Cortex of kidney (tissue), 1 donor: ENCODE measurements at places on chromosomes 1 and 21.

- no peak for DNase-seq
These were observed 9.2 kb downstream of the RNF2 start for GRCh38 chr1:185054365-185055060.

DNA sequence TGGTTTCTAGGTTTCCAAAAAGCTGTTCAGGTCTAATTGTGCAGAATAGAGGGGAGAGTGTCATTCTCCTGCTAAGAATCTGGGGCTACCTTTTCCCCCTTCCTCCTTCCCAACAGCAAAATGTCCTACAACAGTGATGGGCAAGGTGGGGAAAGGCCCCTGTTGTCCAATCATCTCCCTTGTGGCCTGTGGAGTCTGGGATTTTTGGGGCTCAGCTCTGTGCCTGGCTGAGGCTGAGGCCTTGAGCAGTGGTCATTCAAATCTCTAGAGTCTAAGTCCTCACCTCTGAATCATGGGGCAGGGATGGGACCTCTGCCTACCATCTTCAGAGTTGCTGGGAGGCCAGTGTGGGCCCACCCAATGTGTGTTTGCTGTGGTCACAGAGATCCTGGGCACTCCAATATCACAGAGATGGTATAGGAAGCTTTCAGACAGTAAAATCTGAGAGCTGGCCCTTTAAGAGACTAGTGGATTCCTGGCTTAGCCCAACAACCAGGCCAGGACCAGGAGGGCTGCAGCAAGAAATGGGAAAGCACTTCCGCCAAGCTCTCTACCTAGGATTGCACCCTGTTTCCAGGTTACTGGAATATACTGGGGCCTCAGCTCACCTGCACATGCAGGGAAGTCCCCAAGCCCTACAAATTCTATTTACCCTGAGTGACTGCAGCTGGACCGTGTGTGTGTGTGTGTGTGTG lies 28.5 kb upstream of the TENT5C start:
- no peak for DNase-seq

GRCh38 chr21:43192501-43193081 lies 23.8 kb downstream of the CRYAA start:
- no peak for DNase-seq

DNA sequence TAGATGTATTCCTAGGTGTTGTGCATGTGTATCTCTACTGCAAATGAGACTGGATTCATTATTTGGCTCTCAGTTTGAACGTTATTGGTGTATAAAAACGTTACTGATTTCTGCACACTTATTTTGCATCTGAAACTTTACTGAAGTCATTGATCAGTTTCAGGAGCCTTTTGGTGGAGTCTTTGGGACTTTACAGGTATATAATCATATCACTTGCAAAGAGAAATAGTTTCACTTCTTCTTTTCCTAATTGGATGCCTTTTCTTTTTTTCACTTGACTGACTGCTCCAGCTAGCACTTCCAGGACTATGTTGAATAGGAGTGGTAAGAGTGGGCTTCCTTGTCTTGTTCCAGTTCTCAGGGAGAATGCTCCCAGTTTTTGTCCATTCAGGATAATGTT lies 252.2 kb downstream of the SMYD3 start:
- no peak for DNase-seq

DNA sequence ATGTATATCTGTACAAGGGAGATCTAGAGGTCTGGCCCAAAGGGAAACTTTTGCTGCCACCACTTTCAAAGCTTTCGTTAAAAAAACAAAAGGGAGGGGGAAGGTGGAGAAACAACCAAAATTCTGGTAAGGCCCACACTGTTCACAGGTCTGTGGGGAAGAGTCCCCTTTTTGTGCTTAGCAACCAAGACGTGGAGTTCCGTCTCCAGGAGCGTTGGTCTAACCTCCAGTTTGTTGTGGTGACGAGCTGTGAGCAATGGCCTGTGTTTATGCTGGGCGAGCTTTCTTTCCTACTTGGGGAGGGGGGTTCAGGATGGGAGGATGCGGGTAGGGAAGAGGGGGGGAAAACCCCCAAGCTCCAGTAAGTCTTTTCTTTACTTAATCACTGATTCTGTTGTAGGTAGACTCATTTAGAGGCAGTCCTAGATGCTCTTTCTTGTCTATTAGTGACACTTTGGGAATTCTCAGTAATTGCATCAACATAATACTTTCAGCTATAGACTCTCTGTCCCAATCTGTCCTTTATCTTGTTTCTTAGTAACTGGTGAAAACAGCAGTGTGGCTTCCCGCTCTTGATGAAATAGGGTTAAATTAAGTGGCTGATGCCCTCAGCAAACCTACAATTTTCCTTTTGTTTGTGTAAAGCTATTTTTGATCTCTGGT lies 1.5 kb downstream of the HIPK1 start:
- no peak for DNase-seq

GRCh38 chr1:118933051-118933781 lies 54.9 kb downstream of the TBX15 start:
- no peak for DNase-seq

DNA sequence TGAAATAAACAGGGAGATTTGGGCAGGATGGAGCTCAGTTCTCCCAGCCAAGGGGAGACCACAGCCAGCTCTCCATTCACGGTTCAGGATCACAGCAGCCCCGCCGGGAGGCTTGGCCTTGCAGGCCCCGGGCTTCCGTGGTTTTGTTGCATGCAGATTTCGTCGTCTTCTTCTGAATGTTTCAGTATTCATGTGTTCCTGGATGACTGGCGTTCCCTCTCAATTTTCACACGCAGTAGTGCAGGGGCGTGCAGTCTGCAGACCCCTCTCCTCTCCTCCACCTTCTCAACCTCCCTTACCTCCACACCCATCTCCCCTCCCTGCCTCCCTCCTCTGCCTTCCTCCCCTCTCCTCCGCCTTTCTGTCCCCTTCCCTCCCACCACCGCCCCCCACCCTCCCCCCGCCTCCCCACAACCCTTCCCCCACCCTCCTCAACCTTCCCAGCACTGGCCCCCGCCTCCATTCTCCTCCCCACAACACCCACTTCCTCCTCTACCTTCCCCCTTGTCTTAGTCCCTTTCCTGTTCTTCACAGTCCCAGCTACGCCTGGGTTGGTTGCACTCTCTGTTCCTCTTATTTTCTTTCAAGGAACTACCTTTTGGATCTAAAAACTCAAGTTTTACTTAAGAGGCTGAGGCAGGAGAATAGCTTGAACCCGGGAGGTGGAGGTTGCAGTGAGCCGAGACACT lies 8.4 kb upstream of the SLC19A1 start:
- DNase-seq = no peak

DNA sequence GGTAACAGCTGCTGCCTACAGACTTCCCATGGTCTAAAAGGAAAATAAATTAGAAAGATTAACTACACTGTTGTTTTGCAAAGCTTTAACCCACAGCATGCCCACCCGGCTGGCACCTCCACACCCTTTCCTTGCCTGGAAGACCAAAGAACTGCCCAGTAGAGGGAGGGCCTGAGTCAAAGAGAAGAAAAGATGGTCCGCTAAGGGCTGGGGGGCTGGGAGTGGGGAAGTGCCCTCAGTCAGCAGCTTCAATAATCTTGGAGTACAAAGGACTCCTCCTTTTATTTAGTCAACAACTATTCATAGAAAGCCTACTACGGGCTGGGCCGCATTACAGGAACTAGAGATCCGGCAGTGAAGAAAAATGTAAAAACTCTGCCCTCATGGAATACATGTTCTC lies 40.6 kb downstream of the ERI3 start:
- no peak for DNase-seq

DNA sequence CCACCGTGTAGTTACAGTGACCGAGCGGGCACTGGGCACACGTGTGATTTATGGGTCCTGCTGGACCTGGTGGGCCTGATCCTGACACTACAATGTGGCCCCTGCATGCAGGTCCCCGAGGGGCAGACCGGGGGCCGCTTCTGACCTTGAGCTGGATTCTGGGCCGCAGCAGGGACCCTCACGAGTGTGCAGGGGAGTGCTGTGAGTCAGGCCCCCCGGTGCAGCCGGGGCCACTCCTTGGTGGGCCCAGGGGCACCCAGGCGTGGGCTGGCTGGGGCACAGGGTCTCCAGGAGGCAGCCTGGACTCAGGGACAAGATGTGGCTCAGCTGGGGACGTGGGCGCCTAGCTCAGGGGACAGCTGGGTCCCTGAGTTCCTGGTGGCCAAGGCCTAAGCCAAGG lies 77.5 kb upstream of the TTC34 start:
- DNase-seq = no peak

GRCh38 chr1:232186931-232187330 lies 443.0 kb downstream of the SIPA1L2 start:
- DNase-seq = no peak

DNA sequence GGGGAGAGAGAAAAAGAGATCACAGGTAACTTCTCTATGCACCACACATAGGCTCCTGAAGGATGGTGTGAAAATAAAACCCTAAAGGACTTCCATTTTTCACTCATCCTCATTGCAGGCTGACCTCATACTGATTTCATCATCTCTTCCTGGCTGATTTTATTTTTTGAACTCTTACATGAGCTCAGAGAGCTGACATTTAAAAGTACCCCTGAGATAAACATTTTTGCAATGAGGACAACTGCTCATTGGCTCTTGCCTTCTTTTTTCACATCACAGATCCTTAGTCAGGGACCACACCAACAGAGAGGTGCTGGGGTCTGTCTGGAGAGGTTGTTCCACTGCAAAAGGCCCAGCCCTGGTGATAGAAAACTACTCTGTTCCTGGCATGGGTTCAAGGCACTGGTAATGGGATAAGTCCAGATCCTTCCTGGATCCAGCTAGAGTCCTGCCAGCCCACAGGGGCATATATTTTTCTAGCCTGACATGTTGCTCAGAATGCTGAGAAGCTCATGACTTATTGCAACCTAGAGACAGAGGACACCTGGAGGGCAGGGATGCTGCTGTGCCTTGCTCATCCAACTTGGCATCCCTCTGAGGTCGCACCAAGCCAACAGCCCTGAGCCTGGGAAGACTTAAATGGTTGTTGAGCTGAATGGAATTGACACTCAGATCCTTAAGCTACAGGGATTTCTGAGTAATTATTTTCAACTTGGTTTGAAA lies 360.0 kb downstream of the HHAT start:
- no peak for DNase-seq

DNA sequence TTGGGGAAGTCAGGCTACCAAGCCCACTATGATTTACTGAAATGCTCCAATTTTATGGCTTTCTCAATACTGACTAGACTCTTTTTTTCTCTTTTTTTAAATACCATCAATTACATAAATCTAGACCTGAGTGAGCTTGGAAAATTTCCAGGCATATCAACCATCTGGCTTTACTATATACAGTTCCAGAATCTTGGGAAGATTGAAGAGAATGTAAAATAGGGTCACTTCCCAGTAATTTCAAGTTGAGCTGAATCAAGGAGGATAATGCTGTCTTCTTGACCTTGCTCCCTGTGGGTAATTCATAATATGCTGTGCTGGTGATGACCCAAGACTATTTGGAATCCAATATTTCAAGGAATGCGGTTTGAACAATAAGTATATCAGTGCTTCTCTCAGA lies 108.1 kb downstream of the MAP3K21 start:
- no peak for DNase-seq

- DNase-seq = no peak
These were observed 118.5 kb upstream of the ADAR start for GRCh38 chr1:154726443-154726842.

DNA sequence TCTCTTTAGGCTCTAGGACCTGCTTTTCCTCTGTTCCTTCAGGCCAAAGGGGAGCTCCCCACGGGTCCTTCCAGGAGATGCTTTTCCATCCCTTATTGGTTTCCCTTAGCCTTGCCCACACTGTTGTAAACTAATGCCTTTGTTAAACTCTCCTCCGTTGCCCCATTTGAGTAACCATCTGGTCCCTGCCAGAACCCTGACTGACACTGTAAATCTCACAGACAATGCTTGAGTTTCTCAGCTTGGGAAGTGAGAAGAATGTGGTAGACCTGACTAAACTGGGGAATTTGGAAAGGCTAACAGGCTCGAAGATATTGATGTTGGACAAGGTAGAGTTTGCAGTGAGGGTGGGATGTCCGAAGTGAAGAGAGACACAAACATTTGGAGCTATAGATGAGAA lies 11.4 kb downstream of the AKNAD1 start:
- no peak for DNase-seq

GRCh38 chr1:16175610-16176553 lies 20.0 kb upstream of the EPHA2 start:
- DNase-seq = no peak

DNA sequence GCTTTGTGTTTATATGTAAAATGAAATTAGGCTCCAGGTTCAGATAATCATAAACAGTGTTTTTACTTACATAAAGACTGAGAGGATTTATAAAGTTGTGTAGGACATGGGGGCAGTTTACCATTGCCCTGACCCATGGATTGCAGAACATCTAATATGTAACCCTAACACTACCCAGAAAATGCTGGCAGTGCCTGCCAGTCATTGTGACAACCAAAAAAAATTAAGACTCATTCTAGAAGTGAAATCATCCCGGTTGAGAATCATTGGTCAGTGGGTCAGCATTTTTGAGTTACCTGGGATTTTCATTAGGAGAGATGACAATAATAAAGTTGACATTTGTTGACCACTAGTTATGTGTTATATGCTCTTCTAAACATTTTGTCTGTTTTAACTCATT lies 31.2 kb upstream of the THEM4 start:
- no peak for DNase-seq

DNA sequence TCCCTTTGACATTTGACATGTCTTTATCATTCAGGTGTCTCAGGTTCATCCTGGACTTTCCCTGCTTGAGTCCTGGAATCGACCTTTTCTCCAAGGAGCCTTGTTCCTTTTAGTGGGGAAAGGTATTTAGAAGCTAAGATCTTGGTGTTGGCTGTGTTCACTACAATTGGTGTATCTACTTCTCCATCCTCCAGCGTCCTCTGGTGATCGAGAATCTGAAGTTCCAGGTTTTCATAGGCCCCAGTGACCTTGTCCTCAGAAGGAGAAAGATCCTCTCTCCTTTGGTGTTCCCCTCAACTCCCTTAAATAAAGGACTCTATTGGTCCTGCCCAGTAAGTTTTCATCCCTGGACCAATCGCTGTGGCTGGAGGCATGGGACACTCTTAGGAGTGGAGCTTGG lies 22.1 kb downstream of the MROH7 start:
- DNase-seq = no peak

DNA sequence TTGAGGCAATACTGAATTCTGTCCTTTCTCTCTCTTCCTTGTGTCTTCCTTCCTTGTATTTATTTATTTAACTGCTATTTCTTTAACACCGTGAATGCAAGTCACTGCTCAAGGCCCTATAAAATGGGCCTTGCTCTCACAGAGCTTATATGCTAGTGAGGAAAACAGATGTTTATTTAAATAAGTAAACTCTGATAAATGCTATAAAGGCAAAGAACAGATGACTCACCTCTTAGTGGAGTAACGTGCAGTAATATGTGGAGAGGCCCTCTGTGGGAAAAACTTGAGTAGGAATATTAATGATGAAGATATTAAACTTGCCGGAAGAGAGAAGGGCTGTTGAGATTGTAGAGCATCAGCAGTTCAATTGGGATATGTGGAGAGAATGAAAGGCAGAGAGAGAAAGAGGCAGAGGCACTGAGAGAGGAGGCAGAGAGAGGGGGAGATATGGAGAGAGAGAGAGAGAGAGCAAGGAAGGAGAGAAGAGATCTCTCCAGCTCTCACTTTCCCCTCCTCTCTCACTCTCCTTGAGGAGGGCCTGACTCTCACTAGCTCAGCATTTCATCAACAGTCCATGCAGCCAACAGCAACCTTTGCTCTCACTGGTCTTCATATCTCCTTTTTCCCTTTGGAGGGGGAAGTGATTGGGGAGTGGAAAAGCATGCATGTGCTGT lies 322.2 kb downstream of the LMX1A start:
- DNase-seq = no peak
